ENCODE measurements at places on chromosomes 2 and 18. TPM values are rescaled to one million over a fixed set of nuclear protein-coding genes. Genes with fewer than 3 reads are reported as not detected.

Gene KLHL41
- total RNA-seq = 0.12 TPM

Gene ANKRD23
- 2.7 TPM for total RNA-seq

Gene LOXL3
- total RNA-seq = 7.3 TPM

Gene ANKRD53
- 0.77 TPM for total RNA-seq

Gene IL36B
- not detected for total RNA-seq

Gene ADCYAP1
- total RNA-seq = not detected

Gene ZNF521
- total RNA-seq = 13.5 TPM

Gene CFC1
- total RNA-seq = not detected

Gene FBXO41
- 2.5 TPM for total RNA-seq

Gene GKN2
- not detected for total RNA-seq

Gene TMEM17
- total RNA-seq = 1.1 TPM

Gene TDRD15
- total RNA-seq = not detected

Data from pericardium fibroblast (primary cell).